H54 (cell line): ENCODE measurements at places on chromosomes 11 and 22.

DNA sequence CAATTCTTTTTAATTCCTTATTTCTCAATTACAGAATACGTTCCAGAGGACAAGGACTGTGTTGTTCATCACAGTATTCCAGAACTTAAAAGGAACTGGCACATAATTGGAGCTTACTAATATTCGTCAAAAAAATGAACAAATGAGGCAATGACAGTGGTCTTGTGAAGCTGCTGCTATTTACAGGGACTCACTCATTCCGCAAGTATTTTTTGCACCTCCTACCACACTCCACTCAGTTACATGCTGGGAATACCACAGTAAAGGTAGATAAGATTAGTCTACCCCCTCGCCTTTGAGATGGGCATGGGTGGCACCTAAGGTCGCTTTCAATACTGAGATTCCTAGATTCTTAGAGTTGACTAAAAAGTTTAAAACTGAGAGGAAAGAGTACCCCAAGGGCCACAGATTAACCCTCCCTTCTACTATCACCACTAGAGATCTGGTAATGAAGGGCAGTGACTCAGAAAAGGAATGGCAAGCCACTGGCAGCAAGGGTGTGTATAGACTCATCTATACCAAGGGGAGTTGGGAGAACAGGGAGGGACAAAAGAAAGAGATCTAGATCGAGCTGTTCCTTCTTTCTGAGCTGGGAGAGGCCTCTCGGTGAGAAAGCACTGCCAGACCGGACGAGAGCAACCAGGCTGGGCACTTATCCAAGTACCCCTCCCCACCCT is 85.0 kb downstream of the RPL27A start:
- DNase-seq: peak; percentile 68

GRCh38 chr11:2207212-2207611 is 35.6 kb upstream of the TH start:
- DNase-seq: no peak

DNA sequence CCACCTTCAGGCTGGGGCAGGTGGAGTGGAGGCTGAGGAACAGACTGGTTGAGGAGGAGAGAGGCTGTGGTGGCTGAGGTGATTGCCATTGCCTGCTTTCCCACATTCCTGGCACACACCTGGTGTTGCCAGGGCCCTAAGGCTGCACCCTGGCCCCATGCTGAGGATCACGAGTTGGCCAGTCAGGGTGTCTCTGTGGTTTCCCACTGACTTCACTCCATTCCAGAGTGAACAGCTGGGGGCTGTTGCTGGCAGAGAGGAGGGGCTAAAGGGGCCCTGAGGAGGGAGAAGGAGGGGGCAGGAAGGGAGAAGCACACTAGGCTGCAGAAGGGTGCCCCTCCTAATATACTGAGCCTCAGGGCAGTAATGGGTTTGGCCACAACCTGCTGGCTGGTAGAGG is 1.8 kb downstream of the TMEM86A start:
- no peak for DNase-seq

- no peak for DNase-seq
These were observed 5.4 kb downstream of the NADSYN1 start for GRCh38 chr11:71458146-71459070.

DNA sequence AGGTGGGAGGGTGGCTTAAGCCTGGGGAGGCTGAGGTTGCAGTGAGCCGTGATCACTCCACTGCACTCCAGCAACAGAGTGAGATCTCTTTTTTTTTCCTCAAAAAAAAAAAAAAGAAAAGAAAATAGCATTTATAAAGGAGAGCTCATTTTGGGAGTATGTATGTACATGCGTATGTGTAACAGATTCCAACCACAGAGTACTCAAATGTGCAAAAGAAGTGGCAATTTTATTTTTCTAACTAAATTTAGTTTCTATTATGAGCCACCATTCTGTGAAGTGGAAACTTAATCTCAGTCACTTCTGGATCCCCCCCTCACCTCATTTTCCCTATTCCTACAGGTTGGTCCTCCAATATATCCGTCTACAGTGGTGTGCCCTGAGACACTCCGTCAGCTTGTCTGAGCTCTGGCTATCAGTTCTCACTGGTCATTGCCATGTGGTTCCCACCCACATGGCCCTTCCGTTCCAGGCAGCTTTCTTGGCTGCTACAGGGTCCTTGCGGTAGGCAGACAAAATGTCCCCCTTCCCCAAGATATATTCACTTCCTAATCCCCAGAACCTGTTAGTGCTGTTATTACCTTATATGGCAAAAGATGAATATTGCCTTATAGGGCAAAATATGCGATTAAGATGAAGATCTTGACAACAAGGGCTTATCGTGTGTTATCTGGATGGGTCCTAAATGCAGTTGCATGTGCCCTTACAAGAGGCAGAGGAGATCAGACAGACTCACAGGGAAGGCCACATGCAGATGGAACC is 35.8 kb upstream of the TSKU start:
- DNase-seq: no peak

DNA sequence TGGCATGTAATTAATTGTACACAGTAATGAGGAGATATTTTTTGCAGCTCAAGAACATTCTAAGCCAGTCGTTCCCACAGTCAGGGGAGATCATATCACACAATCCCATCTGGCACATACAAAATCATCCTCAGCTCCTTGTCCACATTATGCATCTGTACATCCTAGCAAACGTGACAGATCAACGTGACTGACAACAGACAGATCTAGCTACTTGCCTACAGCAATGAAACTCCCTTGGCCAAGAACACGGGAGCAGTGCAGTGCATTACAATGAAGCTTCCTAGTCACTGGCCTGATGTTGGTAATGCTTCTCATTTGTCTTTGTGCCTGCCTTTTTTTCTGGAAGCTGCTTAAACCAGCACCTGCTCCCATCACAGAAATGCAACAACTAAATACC is 24.5 kb upstream of the GUCY1A2 start:
- no peak for DNase-seq

DNA sequence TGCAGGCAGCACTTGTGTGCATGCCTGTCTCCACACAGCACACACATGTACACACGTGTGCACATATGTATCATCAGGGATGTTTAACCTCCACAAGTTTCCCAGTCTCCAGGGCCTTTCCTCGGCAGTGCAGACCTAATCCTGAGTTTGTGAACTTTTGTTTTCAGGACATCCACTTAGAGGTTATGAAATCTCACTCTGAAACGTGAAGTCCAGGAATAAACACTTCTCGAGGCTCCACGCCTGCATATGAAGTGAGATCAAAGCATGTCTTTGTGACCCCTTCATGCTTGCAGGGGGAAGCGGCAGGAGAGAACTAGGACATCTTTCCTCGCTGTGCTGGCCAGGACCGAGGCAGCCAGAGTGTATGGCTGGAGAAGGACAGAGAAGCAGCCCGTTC is 3.1 kb downstream of the SHISAL1 start:
- no peak for DNase-seq

GRCh38 chr11:87351676-87352075 is 313.9 kb downstream of the TMEM135 start:
- no peak for DNase-seq

DNA sequence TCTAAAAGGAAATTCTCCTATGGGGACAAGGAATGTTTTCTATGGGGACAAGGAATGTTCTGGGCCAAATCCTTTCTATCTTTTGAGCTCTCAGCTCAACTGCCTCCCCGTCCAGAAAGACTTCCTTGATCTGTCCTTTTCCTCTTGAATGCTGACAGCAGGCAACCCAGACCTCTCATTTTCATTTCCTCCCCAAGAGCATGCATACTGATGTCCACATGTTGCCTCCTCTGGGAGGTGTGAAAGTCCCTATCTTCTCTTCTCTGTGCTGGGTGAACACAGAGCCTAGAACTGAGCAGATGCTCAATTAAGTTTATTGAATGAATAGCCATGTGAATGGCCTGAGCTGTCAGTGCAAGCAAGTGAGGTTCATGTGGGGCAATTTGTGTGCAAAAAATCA is 331.9 kb upstream of the NARS2 start:
- DNase-seq: no peak

GRCh38 chr22:44031158-44031952 is 7.3 kb downstream of the PARVB start:
- no peak for DNase-seq

DNA sequence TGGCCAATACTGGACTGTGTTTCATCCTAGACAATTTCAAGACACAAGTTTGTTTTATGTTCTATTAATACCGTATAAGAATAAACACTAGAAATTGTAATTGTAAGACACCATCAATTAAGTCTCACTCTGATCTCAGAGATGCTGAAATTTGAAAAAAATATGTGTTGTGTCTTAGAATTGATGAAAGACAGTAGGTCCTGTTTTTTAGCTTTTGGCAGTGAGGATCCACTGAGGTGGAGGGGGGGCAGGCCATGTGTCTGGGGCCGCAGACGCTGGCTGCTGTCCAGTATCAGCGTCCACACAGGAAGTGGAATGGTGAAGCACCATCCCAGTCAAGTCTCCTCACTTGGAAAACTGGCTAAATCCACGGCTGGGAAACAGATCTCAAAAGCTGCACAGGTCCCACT is 22.5 kb upstream of the ALG8 start:
- no peak for DNase-seq

DNA sequence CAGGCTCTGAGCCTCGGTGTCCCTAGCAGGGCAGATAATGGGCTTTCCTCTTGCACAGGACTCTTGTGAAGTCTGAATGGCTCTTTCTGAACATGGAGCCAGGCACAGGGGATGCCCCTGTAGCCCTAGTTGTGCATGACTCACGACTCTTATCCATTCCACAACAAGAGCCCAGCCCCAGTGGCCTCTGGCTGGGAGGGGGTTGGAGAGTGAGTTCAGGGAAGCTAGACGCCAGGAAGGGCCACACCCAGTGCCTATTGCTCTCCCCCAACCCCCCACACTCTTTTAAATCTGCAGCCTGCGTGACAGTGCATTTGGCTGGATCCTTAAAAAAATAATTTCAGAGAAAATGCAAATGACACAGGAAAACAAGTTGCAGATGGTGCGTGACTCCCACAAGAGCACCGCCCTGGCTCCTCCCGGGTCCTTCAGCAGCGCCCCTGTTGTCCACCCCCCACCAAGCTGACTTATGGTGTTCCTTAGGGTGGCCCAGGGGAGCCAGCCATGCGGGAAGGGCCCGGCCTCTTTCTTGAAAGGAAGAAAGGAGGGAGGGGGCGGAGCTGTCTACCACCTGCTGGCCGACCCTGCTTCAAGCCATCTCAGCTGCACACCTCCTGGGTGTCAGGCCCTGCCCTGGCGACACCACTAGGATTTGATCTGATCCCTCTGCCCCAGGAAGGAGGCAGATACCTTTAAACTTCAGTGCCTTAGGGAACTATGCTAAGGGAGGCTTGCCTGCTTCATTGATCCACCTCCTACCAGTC is 74.7 kb downstream of the MN1 start:
- DNase-seq: peak; percentile 42

GRCh38 chr22:35981900-35982299 is 46.7 kb downstream of the RBFOX2 start:
- DNase-seq: no peak

- DNase-seq: no peak
These were observed 10.3 kb upstream of the FIBIN start for GRCh38 chr11:26983645-26984044.

DNA sequence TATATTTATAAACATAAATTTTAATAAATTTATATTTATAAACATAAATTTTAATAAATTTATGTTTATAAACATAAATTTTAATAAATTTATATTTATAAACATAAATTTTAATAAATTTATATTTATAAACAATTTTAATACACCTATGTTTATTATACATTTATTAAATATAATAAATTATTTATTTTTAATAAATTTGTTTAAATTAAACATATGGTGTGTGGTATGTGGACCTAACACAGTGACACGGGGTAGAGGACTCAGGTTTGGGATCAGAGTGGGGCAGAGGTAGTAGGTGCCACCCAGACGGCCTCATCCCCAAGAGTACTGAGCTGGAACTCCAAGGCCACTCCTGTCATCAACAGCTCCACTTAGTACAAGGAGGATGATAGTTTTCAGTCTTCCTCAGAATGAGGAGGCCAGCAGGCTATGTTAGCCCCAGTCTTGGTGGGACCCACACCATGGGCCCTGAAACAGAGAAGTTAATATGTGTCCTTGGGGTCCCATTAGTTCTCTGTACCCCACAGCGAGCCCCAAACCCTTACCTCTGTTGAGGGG is 46.7 kb upstream of the BID start:
- DNase-seq: no peak

DNA sequence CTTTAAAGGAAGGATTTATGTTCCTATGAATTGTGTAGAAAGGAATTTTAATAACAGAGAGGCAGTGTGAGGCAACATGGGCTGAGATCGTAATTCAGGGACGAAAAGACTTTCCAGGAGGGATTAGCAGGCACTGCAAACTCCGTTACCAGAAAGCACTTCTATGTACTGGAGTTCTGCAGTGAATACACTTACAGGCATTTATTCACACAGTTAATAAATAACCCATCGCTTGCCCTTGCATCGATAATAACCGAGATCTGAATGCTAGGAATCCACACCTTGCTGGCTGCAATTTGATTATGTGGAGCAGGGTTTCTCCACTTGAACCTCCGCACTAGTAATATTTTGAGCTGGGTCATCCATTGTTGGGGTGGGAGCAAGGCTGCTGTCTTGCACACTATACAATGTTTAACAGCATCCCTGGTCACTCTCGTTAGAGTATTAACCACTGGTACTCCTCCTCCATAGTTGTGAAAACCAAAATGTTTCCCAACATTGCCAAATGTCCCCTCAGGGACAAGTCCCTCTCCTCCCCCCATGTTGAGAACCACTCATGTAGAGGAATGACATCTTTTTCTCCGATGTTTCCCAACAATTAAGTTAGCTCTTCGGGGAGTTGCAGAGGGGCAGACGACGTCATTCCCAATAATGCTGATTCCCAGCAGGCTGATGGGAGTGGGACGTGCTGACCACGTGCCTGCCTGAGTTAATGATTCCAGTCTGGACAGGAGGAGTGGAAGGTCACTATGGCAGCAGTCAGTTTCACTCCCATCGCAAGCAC is 99.5 kb downstream of the SNX19 start:
- no peak for DNase-seq

GRCh38 chr11:727859-728748 is 19.2 kb upstream of the TALDO1 start:
- DNase-seq: peak; percentile 100

GRCh38 chr11:113376156-113376555 is 11.4 kb upstream of the ANKK1 start:
- no peak for DNase-seq

DNA sequence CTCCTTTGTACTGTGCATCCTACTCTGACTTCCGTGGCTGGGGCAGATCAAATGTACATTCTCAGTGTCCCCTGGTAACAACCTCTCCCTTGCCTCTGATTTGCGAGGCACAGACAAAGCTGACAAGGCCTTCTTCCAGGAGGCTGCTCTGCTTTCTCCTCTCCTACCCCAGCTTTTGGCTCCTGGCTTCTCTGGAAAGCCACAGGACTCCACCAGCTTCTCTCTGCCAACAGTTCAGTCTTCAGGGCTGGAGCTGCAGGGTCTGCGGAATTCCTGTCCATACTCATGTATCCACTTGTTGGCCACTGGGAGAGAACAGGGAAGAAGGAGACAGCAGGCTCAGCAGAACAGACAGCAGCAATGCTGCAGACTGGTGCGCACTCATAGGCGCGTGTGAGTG is 44.4 kb downstream of the P4HA3 start:
- DNase-seq: no peak

- no peak for DNase-seq
These were observed 120.1 kb upstream of the SLC5A12 start for GRCh38 chr11:26841818-26842473.

GRCh38 chr22:23234409-23235161 is 54.3 kb downstream of the BCR start:
- DNase-seq: no peak
